ENCODE measurements at places on chromosomes 2 and 18. TPM values are rescaled to one million over a fixed set of nuclear protein-coding genes. Genes with fewer than 3 reads are reported as not detected.
A peak's percentile ranks its signal among the peaks of the same experiment; 100 is the strongest.

GRCh38 chr2:70388128-70388527, 86.3 kb upstream of the FAM136A start:
- DNase-seq: no peak

- no peak for DNase-seq
These were observed 54.4 kb downstream of the RPL37A start for GRCh38 chr2:216553093-216553478.

DNA sequence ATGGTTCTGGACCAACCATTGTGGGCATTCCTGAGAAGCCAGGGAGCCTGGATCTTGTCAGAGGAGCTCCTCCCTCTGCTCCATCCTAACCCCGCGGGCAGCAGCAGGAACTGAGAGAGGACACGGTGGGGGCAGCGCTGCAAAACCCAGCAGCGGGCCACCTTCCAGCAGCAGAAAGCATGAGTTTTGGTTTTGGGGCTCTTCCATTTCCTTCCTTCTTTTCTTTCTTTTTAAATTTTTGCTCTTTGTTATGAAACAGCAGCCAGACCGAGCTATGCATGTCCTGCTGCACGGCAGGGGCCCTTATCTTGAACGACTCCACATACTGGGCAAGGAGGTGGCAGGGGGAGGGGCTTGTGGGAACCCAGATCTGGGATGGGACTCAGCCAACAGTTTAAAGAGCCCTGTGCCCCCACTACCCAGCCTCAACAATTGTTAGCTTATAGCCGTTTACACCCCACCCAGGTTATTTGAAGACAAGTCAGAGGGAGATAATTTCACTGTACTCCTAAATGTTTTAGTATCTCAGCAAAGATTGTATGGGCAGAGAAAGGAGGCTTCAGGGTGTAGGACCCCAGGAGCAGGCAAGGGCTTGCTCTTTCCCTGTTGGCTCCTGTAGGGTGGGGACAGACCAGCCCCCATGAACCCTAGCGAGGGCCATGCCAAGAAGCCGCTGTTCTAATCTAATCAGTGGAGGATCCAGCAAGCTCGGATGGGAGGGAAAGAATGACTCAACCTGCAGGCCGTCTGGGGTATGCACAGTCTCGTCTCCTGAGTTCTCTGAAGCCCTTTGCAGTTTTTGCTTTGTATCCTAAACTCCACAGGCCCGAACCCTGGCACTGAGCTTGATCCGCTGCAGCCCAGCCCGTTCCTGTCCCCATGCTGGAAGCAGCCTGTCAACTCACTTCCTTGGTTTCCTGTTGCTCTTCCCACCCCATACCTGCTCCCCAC, 75.3 kb downstream of the LRRFIP1 start:
- peak; percentile 45 for DNase-seq

DNA sequence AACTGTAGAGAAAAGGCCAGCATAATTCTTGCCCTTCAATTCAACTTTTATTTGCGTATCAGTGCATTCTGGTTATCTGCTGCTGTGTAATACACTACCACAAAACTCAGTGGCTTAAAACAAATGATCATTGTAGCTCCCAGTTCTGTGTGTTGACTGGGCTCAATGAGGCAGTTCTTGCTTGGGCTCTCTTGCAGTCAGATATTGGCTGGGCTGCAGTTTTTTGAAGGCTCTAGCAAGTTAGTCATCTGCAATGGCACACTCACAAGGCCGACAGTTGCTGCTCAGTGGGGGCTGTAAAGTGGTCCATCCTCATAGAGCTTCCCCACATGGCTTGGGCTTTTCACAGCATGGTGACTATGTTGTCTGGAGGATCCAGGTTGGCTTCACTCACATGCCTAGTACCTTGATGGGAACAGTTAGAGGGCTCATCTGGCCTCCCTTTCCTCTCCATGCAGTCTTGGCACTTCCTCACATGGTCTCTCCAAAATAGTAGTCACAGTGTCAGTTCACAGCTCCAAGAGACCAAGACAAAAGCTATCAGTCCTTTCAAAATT, 110.6 kb upstream of the TNP1 start:
- no peak for DNase-seq

DNA sequence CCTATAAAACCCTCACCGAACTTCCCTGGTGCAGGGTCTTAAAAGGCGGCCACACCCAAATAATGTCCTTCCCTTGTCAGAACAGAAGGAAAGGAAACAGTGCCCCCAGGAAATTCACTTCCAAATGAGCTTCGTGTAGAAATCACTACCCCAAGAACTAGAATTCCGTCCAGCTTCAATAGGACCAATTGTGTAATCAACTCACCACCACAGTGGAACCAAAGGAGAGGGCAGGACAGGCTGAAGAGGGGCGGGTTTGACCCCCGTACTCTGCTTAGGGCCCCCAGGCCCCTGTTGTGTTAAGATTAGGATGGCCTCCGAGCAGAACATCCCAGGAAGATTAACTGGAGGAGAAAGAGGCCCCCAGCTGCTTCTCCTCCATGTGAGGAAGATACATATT, 24.1 kb downstream of the GPR35 start:
- no peak for DNase-seq

DNA sequence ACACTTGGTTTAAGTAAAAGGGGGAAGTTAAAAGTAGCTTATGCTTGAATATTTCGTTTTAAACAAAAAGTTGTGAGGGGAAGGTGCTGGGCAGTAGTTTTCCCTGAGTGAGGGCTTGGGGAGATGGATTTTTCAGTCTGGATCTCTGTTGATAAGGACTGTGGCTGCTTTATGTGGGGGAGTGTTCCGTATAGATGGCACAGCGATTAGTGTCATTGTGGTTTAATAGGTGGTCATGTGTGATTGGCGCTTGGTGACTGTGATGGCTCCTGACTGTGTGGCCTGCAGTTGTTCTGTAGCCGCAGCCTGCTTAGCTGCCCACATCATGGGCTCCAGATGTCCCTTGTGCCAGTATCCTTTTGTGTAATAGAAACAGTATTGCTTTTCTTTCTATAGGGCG, 156.2 kb downstream of the WDSUB1 start:
- DNase-seq: no peak

The LRRC30 gene
- total RNA-seq: not detected

GRCh38 chr2:111198701-111199100, 78.0 kb downstream of the BCL2L11 start:
- no peak for DNase-seq

DNA sequence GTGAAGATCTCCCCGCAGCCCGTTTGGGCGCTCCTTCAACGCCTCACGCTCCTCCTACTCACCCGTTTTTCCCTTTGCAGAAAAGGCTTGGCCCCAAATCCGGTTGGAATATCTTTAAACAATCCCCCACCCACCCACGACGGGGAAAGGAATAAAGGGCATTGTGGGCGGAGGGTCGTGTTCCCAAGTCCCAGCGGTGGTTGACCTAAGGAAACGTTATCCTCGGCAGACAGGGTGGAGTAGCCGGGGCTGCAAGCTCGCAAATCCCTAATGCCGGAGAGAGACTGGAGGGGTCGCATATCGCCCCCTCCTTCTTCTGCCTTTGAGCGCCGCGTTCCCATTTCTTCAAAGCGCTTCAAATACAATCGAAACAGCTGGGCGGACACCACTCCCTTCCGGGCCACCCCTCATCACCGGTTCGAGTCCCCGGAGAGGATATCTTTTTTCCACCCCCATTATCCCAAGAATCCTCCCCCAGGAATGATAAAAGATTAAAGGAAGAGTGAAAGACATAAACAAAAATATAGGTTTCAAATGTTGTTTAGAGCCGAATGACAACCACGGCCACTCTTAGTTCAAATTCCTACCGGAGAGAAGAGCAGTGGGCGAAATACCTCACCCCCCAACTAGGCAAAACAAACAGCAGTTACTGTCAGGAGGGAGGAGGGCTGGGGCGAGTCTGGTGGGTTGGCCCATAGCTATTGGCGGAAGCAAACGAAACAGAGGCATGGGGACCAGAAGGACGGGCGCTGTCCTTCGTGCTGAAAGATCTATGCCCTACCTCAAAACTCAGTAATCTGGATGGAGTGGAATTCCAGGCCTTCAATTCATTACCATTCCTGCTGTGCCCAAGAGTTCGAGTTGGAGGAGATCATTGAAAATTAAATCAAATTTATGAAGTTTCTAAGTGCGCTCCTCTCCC, 2.8 kb upstream of the GAD1 start:
- no peak for DNase-seq

The ARPC2 gene
- total RNA-seq: 547 TPM

The TUBB8B gene
- total RNA-seq: not detected

GRCh38 chr2:211161236-211161635, 604.8 kb downstream of the CPS1 start:
- no peak for DNase-seq

The UGT1A6 gene
- total RNA-seq: not detected

- no peak for DNase-seq
These were observed 697 bp upstream of the SPATS2L start for GRCh38 chr2:200305797-200306195.

DNA sequence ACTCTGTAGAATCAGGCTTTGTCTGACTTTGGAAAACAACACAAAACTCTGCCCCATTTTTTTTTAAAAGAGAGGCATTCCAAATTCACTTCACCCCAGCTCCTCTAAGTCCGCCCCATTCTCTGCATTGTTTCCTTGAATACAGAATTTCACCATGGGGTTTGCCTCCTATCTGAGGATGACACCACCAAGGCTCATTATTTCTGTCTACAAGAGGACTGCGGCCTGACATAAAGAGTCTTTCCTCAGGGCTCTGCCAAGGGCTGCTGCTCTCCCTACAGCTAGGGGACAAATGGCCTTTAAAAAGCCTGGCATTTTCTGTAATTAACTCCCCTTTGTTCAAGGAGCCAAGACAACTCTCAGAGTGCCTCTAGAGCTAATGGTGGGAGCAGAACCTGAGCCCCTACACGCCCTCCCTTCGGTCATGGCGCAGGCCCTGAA, 4.6 kb downstream of the CHST10 start:
- no peak for DNase-seq

The GRHL1 gene
- total RNA-seq: 0.86 TPM

GRCh38 chr2:217797661-217798069, 205.1 kb downstream of the TNS1 start:
- DNase-seq: no peak

DNA sequence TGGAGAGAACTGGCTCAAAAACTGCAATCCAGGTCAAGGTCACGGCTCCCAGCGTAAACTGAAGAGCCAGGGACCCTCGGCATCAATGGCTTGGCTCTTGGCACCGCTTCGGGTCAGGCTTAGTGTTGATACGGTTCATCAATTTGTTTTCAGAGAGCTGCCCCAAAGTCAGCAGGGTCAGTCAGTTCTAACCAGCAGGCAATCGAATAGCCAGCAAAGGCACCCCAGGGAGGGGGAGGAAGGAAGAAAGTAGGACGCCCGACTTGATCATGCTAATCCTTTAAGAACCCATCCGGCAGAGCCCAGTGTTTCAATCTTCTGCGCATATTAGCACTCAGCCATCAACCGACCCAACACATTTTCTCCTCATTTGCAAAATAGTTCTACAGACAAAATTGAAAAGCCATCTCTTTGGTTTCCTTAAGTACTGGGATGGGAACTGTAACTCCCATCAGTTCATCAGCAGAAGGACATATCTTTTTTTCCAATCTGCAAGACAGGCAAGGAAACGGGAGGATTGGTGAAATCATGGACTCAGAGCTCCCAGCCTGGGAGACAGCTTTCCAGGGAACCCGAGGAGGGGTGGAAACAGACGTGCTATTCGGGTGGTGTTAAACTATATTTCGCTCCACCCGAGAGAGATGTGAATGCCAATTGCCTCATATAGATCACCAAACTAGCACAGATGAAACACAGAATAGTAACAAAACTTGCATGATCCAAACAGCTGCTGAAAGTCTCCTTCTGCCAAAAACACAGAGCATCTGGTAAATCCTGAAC, 40.7 kb upstream of the CABLES1 start:
- DNase-seq: no peak

Data from CD8-positive, alpha-beta T cell (primary cell).